ENCODE measurements at places on chromosomes 2 and 18.

DNA sequence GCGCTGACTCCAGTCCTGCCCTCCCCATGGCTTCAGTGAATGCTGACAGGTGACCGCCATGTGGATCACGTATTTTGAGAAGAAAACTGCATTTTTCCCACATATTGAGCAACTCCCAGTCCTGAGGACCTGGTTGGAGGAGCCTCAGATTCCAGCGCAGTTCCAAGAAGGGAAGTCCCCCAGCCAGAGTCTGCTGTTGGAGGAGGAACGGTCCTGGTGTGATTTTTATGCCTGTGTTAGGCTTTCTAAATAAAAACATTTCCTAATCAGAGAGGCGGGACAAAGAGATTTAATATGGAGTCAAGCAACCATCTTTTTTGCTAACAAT is 32.3 kb upstream of the COL6A3 start:
- no peak for DNase-seq

- no peak for DNase-seq
Observed at GRCh38 chr2:214410128-214410775, 602 bp upstream of the VWC2L start.

- no peak for DNase-seq
Observed at GRCh38 chr2:128510701-128511397, 192.2 kb upstream of the HS6ST1 start.

- DNase-seq: no peak
Observed at GRCh38 chr2:98569915-98570314, 38.4 kb downstream of the COA5 start.

DNA sequence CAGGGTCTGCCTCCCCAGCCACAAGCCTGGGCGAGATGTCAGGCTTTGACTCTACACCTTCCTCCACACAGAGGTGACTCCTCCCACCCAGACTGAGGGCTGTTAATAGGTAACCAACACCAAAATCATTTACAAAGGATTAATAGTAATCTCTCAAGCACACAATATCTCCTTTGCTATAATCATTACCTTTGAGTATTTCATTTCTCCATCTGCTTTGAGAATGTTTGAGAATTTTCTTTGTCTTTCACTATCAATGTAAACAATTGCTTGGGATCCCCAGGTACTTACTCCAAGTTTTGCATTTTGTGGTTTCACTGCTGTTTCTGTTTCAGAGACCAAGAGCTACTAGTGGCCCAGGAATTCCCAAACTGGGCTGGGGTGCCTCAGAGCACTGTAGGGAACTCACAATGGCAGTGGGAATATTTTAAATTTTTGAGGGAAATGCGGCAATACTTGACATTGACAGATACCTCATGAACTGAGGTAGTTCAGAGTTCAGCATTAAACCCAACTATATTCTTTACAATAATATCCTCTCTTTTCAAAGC is 166.4 kb upstream of the MGAT5 start:
- DNase-seq: no peak

- DNase-seq: no peak
Observed at GRCh38 chr18:78728784-78729467, 250.7 kb upstream of the SALL3 start.

DNA sequence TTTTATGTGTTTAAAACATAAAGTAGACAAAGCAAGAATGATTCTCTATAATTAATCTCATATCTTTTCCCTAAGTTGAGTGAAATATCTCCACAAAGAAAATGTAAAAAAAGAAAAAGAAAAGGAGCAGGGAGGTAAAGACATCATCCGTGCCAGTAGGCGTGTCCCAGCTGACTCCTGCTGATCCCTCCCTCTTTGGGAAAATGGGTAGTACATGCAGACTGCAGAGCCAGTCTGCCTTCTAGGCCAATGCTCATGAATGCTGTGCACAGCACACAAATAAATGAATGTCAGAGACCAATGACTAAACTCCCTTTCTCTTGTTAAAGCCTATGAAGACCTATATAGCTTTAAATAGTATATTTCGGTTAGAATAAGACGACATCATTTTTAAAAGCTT is 64.7 kb downstream of the RAPH1 start:
- DNase-seq: no peak

GRCh38 chr2:158464426-158465281 is 7.9 kb downstream of the PKP4 start:
- no peak for DNase-seq

GRCh38 chr2:69099541-69099940 is 86.6 kb downstream of the ANTXR1 start:
- no peak for DNase-seq

DNA sequence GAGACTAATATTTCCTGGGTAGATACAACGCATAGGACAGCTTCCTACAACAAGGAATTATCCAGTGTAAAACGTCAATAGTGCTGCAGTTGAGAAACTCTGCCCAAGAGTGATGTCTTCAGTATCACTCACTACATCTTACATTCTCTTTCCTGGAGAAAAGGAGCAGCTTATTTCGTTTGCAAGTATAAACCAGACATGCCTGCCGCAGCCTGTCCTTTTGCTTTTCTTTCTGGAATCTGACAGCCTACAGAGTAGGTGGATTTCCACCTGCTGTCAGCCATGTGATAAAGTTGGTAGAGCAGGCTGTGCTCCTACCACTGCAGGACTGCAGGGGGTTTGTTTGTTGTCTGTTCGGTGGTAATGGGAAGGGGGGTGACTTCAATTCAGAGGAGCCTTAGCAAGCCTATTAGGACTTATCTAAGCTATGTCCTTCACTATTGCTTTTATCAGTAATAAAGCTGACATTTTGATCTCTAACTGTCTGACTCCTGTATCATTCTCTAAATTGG is 439.1 kb downstream of the GRB14 start:
- no peak for DNase-seq

- DNase-seq: peak; percentile 37
Observed at GRCh38 chr2:109446278-109447131, 167.3 kb downstream of the SEPTIN10 start.

- no peak for DNase-seq
Observed at GRCh38 chr2:197191177-197191939, 119.2 kb downstream of the ANKRD44 start.

- no peak for DNase-seq
Observed at GRCh38 chr18:10245846-10246175, 208.6 kb upstream of the APCDD1 start.
